ENCODE measurements at places on chromosomes 4 and X. TPM values are rescaled to one million over a fixed set of nuclear protein-coding genes. Genes with fewer than 3 reads are reported as not detected.

DNA sequence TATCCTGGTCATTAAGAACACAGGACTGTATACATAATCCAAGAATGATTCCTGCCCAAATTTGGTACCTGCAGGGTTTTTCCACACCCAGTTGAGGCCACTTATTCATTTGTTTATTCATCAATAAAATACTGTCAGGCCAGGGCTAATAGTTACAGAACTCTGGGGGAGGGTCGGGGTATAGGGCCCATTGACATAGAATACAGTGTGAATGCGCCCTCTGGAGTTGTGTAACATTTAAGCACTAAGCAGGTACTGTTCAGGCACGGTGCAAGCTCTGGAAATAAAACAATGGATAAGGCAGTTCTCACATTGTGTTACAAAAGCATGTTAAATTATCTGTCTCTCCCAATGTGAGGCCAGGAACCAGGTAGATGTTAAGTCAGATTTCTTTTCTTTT, 30.8 kb upstream of the LRBA start:
- no peak for DNase-seq

The TMPRSS11F gene
- not detected for total RNA-seq

- DNase-seq, result no peak
Measured at GRCh38 chr4:33715841-33716395, 2528.4 kb downstream of the ARAP2 start.

The HPGDS gene
- not detected for total RNA-seq

GRCh38 chrX:21616386-21616785, 41.7 kb downstream of the KLHL34 start:
- no peak for DNase-seq

Measured in progenitor cell of endocrine pancreas (in vitro differentiated cells).